NCI-H187 treated with DMSO at 0.1 percent for 48 hours (cell line): ENCODE measurements at places on chromosomes 12 and 14.

DNA sequence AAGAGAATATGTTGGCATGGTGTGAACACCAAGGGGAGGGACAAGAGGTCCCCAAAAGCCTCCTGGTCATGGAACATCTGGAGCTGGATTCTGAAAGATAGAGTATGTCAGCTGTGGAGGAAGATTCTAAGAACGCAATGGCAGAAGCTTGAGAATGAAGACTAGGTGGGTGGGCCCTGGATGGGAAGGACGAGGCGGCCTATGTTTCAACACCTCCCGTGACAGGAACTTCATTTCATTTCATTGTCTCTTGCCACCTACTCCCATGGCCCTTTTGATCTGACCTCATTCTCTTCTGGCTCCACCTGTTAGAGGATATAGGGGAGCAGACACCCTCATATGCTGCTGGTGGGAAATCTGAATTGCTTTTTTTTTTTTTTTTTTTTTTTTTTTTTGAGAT, 3.3 kb downstream of the UNG start:
- no peak for DNase-seq

DNA sequence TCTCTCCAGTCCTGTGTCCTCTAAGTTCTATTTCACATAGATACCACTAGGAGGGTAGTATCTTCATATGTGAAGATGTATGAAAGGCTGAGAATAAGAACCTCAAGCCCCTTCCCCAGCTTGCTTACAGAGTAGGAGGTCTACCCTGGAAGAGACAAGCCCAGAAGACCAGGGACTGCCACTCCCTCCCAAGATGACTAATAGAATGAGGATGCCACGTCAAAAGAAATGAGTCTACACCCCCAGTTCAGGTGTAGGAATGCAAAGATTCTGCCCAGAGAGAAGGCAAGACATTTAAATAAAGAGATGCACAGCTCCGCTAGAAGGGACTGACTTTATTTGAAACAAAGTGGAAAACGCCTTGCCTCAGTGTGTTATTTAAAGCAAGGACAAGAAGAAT, 1006.0 kb upstream of the USP15 start:
- DNase-seq, result no peak

DNA sequence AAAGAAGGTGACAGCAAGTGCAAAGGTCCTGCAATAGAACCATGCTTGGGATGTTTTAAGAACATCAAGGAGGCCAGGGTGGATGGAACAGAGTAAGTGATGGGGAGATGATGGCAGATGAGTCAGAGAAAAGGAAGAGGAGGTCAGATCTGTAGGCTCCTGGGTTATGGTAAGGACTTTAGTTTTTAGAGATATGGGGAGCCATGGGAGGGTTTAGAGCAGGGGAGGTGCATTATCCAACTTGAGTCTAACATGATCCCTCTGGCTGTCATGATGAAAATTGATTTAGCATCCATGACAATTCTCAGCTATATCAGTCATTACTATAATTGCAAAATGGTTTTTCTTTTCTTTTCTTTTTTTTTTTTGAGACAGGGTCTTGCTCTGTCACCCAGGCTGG, 7.3 kb upstream of the PLBD2 start:
- DNase-seq, result no peak

DNA sequence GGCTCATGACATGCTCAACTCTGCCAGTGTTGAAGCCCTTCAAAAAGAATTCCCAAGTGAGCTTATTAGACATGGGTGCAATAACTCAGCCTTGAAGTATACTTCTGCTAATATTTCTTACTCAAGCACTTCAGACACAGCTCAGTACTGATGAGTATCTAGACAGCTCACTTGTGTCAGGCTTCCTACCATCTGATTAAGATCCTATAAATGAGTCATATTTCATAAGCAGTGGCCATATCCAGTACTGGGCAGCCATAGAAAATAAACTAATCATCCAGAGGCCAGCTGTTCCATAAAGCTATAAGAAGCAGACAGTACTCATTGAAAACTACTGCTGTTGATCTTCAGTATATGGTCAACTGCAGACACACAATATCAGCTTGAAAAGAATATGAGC, 12.9 kb downstream of the FSCB start:
- no peak for DNase-seq

DNA sequence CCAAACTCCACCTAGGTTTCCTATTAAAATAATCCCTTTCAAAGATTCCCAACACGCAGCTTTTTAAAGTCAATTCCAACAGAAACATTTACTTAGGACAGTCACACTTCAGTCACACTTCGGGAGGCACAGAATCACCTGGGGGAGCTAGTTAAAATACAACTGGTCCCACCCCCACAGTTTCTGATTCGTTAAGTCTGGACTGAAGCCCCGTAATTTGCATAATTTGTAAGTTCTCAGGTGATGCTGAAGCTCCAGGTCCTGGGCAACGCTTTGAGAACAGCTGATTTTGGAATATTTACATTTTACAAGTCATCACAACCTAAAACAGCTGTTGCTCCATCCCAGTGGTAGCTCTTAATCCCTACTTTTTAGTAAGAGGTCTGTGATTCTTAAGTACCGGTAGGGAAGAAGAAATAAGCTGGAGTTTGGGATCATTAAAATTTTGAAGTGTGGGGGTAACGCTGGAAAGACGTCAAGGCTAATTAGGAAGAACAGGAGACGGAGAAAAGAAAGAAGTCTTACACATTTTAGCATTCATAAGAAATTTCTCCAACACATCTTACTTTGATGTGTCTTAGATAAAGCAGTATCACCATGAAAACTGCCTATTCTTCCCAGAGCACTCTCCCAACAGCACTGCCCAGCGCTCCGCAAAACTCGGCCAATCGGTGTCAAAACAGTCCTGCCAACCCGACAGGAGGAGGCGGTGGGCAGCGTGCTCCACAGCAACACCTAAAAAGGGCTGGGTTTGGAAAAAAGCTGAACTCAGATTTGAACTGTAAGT, 1.1 kb downstream of the IPO8 start:
- DNase-seq, result no peak

DNA sequence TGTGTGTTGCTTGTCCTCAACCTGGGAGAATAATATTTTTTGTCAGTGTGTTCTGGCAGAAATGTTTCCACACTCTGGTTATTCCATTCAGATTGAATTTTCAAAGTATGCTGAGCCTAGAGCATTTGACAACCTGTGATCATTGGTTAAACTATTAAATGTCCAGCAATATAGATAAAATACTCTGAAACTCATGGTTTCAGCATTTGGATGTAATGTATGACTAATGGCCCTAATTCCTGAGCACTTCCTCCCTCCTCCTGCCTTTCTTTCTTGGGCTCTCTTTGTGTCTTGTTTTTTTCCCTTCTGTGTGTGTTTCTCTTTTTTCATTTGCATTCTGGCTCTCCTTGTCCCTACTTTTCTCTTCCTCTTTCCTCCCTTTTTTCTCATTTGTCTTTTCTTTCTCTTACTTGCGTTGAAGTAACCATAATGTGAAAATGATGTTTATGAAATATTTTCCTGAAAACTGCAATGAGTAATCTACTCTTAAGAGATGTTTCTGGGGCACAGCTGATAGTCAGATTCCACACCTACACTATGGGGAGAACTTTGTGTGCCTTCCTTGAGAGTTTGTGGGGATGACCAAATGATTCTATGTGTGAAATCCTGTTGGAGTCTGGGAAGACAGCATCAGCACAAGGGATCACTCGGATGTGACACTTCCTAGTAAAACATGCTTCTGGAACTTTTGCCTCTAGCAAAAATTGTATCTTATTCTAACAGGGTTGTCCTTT, 74.6 kb downstream of the FRMD6 start:
- no peak for DNase-seq

DNA sequence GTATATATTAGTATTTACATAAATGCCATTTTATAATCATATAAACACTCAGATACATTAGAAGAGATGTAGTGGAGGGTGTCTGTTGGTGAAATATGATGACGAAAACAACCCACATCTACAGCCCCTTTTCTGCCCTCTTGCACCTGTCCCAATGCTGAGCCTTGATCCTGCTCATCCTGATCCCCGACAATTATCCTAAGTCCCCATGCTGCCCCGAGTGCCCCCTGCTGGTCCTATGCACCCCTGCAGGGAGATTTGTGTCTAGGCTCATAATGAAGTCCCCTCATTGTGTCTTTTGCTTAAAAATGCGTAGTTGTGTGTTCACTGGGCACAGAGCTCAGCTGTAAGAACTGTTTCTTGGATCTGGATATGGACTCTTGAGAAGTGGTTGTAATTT, 554.5 kb downstream of the TMEM121 start:
- no peak for DNase-seq

GRCh38 chr12:60335745-60336144, 739.9 kb downstream of the SLC16A7 start:
- no peak for DNase-seq

DNA sequence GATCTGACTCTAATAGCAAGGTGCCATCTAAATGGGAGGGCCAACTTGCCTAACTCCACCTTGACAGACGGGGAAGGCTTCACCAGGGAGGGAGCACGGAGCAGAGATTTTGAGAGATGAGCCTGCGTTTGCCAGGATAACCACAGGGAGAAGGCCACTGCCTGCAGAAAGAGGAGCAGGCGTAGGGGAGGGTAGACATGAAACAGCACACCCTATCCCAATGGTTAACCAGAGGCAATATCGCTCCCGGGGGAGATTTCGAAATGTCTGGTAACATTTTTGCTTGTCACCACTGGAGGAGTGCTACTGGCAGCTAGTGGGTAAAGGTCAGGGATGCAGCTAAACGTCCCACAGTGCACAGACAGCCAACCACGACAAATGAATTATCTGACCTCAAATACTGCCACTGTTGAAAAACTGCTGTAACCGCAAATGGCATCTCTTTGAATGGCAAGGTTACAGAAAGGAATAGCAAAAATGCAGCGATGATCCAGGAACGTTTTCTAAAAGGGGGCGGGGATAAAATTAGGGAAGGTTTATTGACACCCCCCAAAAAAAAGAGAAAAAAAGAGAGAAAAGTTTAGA, 126.0 kb upstream of the ATF7IP start:
- no peak for DNase-seq

DNA sequence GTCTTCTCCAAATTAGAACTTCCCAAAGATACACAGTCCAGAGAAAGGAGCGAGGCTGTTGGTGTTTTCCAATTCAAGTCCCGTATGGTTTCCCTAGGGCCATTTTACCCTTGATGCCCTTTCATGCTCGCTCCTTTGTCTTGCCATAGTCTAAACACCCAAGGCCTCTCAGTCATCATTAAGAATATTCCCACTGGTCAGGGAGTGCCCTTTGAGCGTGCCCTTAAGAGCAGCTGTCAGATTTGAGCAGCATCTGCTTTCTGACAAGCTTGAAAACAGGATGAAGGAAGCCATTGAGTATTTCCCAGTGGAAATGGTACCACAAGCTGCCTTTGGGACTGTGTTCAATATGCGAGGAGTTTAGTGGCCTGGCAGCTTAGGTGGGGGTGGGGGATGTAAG, 10.4 kb upstream of the GALNT16 start:
- DNase-seq, result no peak

GRCh38 chr14:61854898-61855297, 92.7 kb downstream of the SNAPC1 start:
- DNase-seq, result no peak

GRCh38 chr14:23062002-23062401, 4.7 kb upstream of the CDH24 start:
- no peak for DNase-seq

GRCh38 chr12:132726386-132726785, 15.7 kb downstream of the PGAM5 start:
- DNase-seq, result no peak

- no peak for DNase-seq
Observed at GRCh38 chr14:52397844-52398243, 83.7 kb downstream of the PTGER2 start.

- no peak for DNase-seq
Observed at GRCh38 chr12:47885012-47885501, 19.7 kb downstream of the VDR start.

DNA sequence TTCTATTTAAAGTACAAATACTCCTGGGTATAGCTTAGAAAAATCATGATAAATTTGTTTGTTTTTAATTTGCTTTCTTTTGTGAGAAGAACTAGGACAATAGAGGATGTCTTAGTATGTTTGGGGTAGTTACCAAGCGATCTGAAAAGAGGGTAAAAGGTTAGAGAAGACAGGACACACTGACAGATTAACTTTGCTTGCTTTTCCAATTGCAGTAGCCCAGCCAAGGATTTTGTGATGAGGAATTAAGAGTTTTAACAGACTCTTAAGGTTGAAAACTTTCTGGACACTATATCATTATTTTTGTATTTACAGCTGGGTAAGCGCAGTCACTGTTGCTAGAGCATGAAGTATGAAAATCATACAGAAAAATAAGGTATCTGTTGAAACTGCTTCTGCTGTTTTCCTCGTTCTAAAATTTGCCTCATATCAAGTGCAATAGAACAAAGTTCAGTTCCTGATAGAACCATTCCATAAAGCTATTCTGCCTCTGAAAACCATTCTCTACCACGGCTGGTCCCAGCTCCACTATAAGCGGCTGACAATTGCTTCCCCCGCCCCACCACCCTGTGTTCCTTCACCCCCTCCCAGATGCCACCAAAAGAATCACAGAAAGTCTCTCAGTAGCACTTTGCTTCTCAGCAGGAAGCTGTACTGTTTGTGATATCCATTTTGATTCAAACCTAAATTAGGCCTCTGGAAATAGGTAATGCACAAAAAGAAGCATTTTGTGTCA, 413.4 kb downstream of the BCAT1 start:
- no peak for DNase-seq

DNA sequence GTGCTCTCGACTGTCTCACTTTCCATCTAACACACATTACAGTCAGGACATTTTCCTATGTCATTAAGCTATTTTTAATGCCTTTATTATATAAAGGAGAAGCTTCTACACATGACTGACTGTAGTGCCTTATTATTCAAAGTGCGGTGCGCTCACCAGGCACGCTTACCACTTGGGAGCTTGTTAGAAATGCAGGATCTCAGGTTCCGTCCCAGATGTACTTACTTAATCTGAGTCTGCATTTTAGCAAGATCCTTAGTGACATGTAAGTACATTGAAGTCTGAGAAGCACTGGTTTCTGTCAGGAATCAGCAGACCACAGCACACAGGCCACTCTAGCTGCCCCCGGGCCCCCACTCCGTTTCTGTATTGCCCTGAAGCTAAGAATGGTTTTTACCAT, 44.7 kb upstream of the MDM1 start:
- DNase-seq, result peak; percentile 73

DNA sequence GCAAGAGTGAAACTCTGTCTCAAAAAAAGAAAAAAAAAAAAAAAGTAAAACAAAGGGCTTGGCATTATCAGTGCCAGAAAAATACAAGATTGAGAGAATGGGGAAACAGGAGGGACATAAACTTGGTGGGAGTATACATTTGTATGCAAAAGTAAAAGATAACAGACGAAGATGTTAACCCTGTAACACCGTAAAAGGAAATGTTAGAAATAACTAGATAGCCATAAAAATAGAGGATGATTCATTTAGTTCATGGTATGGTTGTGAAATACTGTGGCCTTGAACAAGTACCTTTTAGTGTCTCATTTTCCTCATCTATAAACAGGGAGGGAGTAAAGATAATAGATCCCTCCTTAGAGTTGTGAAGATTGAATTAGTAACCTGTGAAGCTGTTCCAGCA, 33.3 kb downstream of the ATP2A2 start:
- DNase-seq, result no peak

- DNase-seq, result no peak
Observed at GRCh38 chr12:75631831-75632230, 120.4 kb upstream of the KRR1 start.

- DNase-seq, result no peak
Observed at GRCh38 chr14:71441126-71441525, 491.1 kb upstream of the RGS6 start.

GRCh38 chr14:102182936-102183619, 43.4 kb downstream of the WDR20 start:
- DNase-seq, result no peak
